ENCODE measurements at places on chromosomes 6 and 20. TPM values are rescaled to one million over a fixed set of nuclear protein-coding genes. Genes with fewer than 3 reads are reported as not detected.

- no peak for DNase-seq
Measured at GRCh38 chr6:15387118-15387517, 141.2 kb downstream of the JARID2 start.

DNA sequence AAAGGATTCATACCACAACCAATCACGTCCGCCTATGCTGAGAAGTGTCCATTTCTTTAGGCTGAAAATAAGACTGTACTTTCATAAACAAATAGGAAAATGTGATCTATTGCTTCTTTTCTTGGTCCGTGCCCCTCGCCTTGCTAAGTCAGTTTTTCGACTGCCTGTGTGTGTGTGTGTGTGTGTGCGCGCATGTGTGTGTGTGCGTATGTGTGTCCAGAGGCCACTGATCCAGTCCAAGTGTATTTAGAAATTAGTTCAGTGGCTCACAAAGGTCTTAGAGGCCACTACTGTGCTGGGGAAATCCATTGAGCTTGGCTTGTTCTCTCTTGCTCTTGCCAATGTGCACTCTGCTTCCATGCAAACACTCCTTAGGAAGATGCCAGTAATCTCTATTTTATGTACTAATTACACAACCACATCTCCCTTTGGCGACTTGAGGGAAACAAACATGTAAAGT is 50.5 kb downstream of the SLC22A23 start:
- DNase-seq = no peak

The DEFB114 gene
- polyA plus RNA-seq = not detected

The OTOR gene
- not detected for polyA plus RNA-seq

The PKHD1 gene
- not detected for polyA plus RNA-seq

The C20orf96 gene
- polyA plus RNA-seq = 17.3 TPM

The CCM2L gene
- 6.7 TPM for polyA plus RNA-seq

The SLC24A3 gene
- 4.4 TPM for polyA plus RNA-seq

Data from brain (organoid and tissue), 16 donors.